Left ventricle myocardium superior (tissue), 1 donor: ENCODE measurements at places on chromosomes 3 and 15. TPM values are rescaled to one million over a fixed set of nuclear protein-coding genes. Genes with fewer than 3 reads are reported as not detected.

The FYCO1 gene
- 146 TPM for total RNA-seq

The GNB4 gene
- total RNA-seq, result 16.3 TPM

The SLC25A26 gene
- total RNA-seq, result 48.4 TPM

- peak; percentile 38 for DNase-seq
These were observed 31.5 kb upstream of the AP4E1 start for GRCh38 chr15:50876989-50877360.

DNA sequence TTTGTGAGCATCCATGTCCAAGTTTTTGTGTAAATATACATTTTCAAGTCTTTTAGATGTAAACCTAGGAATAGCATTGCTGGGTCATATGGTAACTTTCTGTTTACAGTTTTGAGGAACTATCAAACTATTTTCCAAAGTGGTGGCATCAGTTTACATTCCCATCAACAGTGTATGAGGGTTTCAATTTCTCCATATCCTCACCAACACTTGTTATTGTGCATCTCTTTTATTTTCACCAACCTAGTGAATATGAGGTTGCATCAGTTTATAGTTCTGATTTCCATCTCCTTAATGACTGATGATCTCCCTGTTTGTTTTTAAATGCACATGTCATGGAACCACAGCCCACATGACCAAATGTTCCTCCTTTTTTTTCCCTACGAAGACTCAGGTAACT lies 201.2 kb downstream of the FEZF2 start:
- no peak for DNase-seq
